Uterine smooth muscle cell (primary cell): ENCODE measurements at places on chromosomes 16 and 17. TPM values are rescaled to one million over a fixed set of nuclear protein-coding genes. Genes with fewer than 3 reads are reported as not detected.

The ABCA8 gene
- total RNA-seq: 7.6 and 14.9 TPM in 2 replicates

The SOX8 gene
- under 0.01 and 0.22 TPM in 2 replicates for total RNA-seq

The KRTAP3-1 gene
- not detected in 2 replicates for total RNA-seq

The AOC3 gene
- total RNA-seq: 0.11 and 0.12 TPM in 2 replicates

The RAD51D gene
- total RNA-seq: 9.9 and 11.6 TPM in 2 replicates

The ZG16 gene
- total RNA-seq: not detected in 2 replicates

The TMC7 gene
- 0.50 and 0.89 TPM in 2 replicates for total RNA-seq

The KRTAP9-2 gene
- total RNA-seq: not detected in 2 replicates

The KRTAP9-4 gene
- total RNA-seq: not detected in 2 replicates

The KRT24 gene
- total RNA-seq: not detected in 2 replicates

The ULK2 gene
- 14.1 and 19.1 TPM in 2 replicates for total RNA-seq

The ZCCHC14 gene
- 15.7 and 21.7 TPM in 2 replicates for total RNA-seq

The NDRG4 gene
- total RNA-seq: 10.0 and 12.1 TPM in 2 replicates

The MRPL27 gene
- 53.7 and 103 TPM in 2 replicates for total RNA-seq

The SLC5A11 gene
- total RNA-seq: under 0.01 TPM in 1 of 2 replicates, not detected in the other

The WNT9B gene
- total RNA-seq: not detected in 2 replicates

The TAT gene
- not detected in 2 replicates for total RNA-seq

The ENPP7 gene
- total RNA-seq: 0.12 TPM in 1 of 2 replicates, not detected in the other

The PROCA1 gene
- 1.7 and 1.8 TPM in 2 replicates for total RNA-seq

The SCARF1 gene
- total RNA-seq: 0.25 and 0.44 TPM in 2 replicates

The HCRT gene
- not detected in 2 replicates for total RNA-seq

The BCL6B gene
- 0.11 and 0.50 TPM in 2 replicates for total RNA-seq

The SULT1A1 gene
- total RNA-seq: 0.77 and 0.87 TPM in 2 replicates

The WFIKKN2 gene
- total RNA-seq: under 0.01 and 0.12 TPM in 2 replicates

The CDH15 gene
- total RNA-seq: 0.11 and 0.37 TPM in 2 replicates

The FOXL1 gene
- total RNA-seq: 16.2 and 36.7 TPM in 2 replicates

The KRT33A gene
- not detected in 2 replicates for total RNA-seq

The CCL1 gene
- total RNA-seq: not detected in 2 replicates

The TBC1D3K gene
- total RNA-seq: not detected in 2 replicates

The FBXW10B gene
- total RNA-seq: 0.62 and 0.89 TPM in 2 replicates

The ZP2 gene
- not detected in 2 replicates for total RNA-seq

The SLC13A2 gene
- total RNA-seq: not detected in 2 replicates

The DYNLRB2 gene
- 0.25 TPM in 1 of 2 replicates, not detected in the other for total RNA-seq

The SPAG5 gene
- 30.0 and 101 TPM in 2 replicates for total RNA-seq

The IGFALS gene
- under 0.01 and 0.50 TPM in 2 replicates for total RNA-seq

The DNAH2 gene
- total RNA-seq: 0.22 and 0.37 TPM in 2 replicates

The ASPA gene
- total RNA-seq: 0.62 and 0.77 TPM in 2 replicates

The SYNGR2 gene
- 5.0 and 9.1 TPM in 2 replicates for total RNA-seq

The TBKBP1 gene
- total RNA-seq: 8.7 and 11.1 TPM in 2 replicates

The AANAT gene
- total RNA-seq: not detected in 2 replicates

The ZNF747 gene
- 6.5 and 10.6 TPM in 2 replicates for total RNA-seq
